ENCODE measurements at places on chromosomes 6 and 20.

- no peak for DNase-seq
Measured at GRCh38 chr20:36908603-36909002, 32.7 kb downstream of the TLDC2 start.

GRCh38 chr6:87382861-87383260 is 24.9 kb upstream of the CFAP206 start:
- no peak for DNase-seq

- no peak for DNase-seq
Measured at GRCh38 chr20:38092915-38093314, 59.4 kb downstream of the RPRD1B start.

- DNase-seq = no peak
Measured at GRCh38 chr6:18501663-18502013, 114.5 kb downstream of the RNF144B start.

GRCh38 chr6:14614631-14615030 is 497.1 kb downstream of the CD83 start:
- DNase-seq = no peak

DNA sequence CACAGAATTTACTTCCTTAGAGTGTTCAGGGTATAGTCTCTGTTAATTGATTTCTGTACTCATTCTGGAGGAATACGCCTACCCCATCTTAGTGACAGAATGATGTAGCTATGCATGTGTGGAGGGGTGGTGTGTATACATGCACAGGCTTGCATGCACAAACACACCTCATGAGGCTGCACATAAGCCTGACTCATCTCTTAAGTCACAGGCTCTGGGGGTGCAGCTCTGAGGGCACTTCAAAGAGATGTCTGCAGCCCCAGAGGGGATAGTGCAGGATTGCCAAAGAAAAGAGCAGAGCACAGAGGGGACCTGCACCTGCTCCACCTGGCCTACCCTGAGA is 24.6 kb downstream of the TBX18 start:
- DNase-seq = no peak

GRCh38 chr6:63928613-63929012 is 293.0 kb downstream of the PHF3 start:
- DNase-seq = no peak

DNA sequence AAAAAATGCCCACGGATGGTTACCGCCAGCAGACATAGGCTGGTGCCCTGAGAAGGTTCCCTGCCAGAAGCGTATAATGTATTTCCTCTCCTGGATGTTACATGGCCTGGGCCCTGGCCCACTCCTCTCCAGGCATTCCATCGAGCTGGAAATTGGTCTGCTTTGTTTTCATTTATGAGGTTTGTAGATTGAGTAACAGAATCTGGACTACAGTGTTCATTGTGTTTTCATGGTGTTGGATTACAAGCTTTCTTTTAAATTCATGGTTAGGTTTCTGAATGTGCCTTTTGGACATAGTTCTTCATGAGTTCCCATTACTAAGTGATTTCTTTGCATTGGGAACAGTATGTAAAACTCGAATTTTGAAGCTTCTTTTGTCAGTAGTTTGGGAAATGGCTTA is 6.4 kb downstream of the TIAM2 start:
- no peak for DNase-seq
